ENCODE measurements at places on chromosomes 5 and 9. TPM values are rescaled to one million over a fixed set of nuclear protein-coding genes. Genes with fewer than 3 reads are reported as not detected.

Gene RAPGEF6
- polyA plus RNA-seq = 10.5 TPM

Gene PTRH1
- polyA plus RNA-seq = 32.8 TPM

Gene AQP3
- 2.5 TPM for polyA plus RNA-seq

Gene C5orf46
- polyA plus RNA-seq = not detected

Gene FOXD4
- polyA plus RNA-seq = 1.4 TPM

Gene FOXD4L6
- 0.24 TPM for polyA plus RNA-seq

Gene ENHO
- polyA plus RNA-seq = 1.6 TPM

Gene PRLR
- 57.1 TPM for polyA plus RNA-seq

GRCh38 chr5:128857076-128857677 is 108.1 kb upstream of the SLC27A6 start:
- DNase-seq = no peak

DNA sequence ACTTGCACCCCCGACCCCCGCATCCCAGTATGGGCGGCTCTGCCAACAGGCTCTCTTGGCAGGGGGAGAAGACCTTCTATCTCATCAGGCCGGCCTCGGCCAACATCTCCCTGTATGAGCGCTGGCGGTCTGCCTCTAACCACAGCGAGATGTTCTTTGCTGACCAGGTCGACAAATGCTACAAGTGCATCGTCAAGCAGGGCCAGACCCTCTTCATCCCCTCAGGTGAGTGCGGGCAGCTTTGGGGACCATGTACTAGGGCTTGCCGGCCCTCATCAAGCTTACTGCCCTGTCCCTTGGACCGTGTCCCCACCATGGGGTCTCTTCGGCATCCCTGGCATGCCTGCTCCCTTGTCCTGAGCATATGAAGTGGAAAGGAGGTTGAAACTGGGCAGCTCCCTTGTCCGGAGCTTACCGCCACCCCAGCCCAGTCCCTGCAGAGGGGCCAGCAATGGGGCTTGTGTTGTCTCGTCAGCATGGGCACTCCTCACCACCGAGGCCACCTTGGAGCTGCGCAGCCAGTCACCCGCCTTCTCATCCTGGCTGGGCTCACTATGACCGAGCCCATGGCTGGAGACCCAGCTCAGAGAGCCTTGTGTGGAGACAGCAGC is 78.1 kb downstream of the PHF2 start:
- no peak for DNase-seq

DNA sequence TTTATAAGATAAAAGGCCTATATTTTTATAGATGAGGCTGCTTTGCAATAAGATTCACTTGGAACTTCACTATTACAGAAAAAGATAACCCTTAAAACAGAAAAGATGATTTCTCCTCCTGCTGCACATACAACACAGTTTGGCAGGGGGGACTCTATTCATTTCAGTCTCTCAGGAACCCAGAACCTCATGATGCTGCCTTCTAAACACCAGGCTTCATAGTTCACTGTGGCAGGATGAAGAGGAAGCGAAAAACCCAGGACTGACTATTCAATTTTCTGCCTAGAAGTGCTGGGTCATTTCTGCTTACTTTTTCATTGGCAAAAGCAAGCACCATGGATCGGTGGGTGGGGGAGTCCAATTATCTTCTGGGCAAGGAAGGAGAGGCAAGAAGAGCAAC is 179.5 kb downstream of the NTRK2 start:
- no peak for DNase-seq

- no peak for DNase-seq
Observed at GRCh38 chr9:134991808-134992754, 74.4 kb upstream of the FCN1 start.

- no peak for DNase-seq
Observed at GRCh38 chr5:40649463-40650030, 30.2 kb upstream of the PTGER4 start.

All from adrenal gland (tissue), 19 donors.